Central memory CD4-positive, alpha-beta T cell (primary cell): ENCODE measurements at places on chromosomes 11 and 22.

DNA sequence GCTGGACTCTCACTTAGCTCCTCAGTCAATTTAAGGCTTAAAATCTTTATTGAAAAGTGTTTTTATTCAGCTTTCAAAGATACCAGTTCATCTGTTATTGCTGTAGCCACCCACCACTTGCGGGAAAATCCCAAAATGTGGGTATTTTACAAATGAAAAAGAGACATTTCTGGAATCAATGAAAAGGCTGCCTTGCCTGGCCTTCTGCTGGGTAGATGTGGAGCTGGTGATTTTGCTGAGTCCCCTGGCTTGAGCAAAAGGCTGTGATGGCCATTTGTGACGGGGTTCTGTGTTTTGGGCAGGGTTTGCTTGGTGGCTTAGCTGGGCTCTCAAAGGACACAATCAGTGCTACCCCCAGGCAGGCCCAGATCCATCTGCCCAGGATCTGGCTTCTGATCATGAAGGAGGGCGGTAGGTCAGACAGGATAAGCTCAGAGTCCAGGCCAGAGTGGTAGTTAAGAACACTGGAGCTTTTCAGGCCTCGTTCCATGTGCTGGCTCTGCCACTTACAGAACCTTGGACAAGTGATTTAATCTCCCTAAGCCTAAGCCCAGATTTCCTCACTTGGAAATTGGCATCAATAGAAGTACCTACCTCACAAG is 36.1 kb downstream of the UBASH3B start:
- no peak for DNase-seq

- no peak for DNase-seq
These were observed 1.2 kb downstream of the ILK start for GRCh38 chr11:6604790-6605189.

DNA sequence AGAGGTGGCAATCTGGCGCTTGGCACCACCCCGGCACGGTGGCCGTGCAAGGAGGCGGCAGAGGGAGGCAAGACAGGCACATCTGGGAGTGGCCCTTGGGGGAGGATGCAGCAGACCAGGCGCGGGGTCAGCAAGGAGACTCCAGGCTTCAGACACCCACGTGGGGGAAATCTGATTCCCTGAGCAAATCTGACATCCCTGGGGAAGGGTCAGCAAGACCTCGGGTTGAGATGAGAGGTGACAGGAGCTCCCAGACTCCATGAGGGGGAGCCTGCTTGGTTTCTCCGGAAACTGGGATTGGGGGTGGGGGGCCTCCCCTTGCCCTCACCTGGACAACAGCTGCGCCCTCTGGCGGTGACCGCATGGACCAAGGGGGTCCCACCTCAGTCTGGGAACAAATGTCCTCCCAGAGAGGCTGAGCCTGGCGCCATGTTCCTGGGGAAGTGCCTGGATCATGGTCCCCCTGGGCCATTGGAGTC is 4.0 kb upstream of the RCOR2 start:
- no peak for DNase-seq

- no peak for DNase-seq
These were observed 23.9 kb upstream of the MICAL2 start for GRCh38 chr11:12086271-12087074.

- no peak for DNase-seq
These were observed 737 bp upstream of the STIP1 start for GRCh38 chr11:64185175-64185692.

- no peak for DNase-seq
These were observed 22.6 kb upstream of the RCN1 start for GRCh38 chr11:32068134-32068870.

GRCh38 chr11:35553831-35554230 is 28.4 kb upstream of the PAMR1 start:
- no peak for DNase-seq
